ENCODE measurements at places on chromosomes 2 and 18.

GRCh38 chr2:55901941-55902340 lies 21.6 kb downstream of the EFEMP1 start:
- no peak for DNase-seq
- no peaks in the 10 kb centered on the region for H3K36me3 ChIP-seq
- H3K4me1 ChIP-seq: no peaks in the 10 kb centered on the region
- no peak overlapping the region for H3K4me3 ChIP-seq
- no peaks in the 10 kb centered on the region for H3K27me3 ChIP-seq

- H3K4me1 ChIP-seq: no peaks in the 10 kb centered on the region
- no peak overlapping the region for H3K4me3 ChIP-seq
- H3K27me3 ChIP-seq: no peaks in the 10 kb centered on the region
- no peak overlapping the region for H3K27ac ChIP-seq
- no peak for DNase-seq
Measured at GRCh38 chr2:107137706-107138105, 251.7 kb upstream of the ST6GAL2 start.

DNA sequence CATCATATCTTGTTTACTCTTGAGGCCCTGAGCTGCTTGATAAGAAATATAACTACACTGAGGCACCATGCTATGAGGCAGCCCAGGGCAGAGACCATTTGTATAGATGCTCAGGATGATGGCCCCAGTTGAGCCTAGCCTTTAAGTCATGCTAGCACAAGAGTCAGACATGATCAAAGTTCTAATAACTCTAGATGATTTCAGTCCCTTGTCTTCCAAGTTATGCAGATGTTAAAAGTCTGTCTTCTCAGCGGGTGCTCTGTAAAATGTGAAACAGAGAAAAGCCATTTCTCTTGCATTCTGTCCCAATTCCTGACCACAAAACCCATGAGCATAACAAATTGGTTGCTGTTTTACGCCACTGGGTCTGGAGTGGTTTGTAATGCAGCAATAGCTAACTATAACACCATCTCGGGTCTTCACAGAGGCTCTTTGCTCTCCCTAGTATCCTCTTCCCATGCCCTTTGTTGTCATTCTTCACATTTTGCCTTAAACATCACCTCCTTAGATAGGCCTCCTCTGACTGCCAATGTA lies 49.6 kb downstream of the NXPH2 start:
- H3K4me1 ChIP-seq: no peaks in the 10 kb centered on the region
- H3K27me3 ChIP-seq: no peaks in the 10 kb centered on the region
- no peaks in the 10 kb centered on the region for H3K36me3 ChIP-seq
- no peak overlapping the region for H3K4me3 ChIP-seq
- H3K27ac ChIP-seq: no peak overlapping the region

- no peaks in the 10 kb centered on the region for H3K36me3 ChIP-seq
- H3K27ac ChIP-seq: no peak overlapping the region
- H3K4me3 ChIP-seq: no peak overlapping the region
- no peaks in the 10 kb centered on the region for H3K27me3 ChIP-seq
- H3K4me1 ChIP-seq: peaks cover 7% of the 10 kb centered on the region
Measured at GRCh38 chr18:3177902-3178687, 41.7 kb downstream of the MYOM1 start.

- H3K27me3 ChIP-seq: no peaks in the 10 kb centered on the region
- no peaks in the 10 kb centered on the region for H3K36me3 ChIP-seq
Measured at GRCh38 chr18:57440331-57441070, 5.3 kb downstream of the ONECUT2 start.

DNA sequence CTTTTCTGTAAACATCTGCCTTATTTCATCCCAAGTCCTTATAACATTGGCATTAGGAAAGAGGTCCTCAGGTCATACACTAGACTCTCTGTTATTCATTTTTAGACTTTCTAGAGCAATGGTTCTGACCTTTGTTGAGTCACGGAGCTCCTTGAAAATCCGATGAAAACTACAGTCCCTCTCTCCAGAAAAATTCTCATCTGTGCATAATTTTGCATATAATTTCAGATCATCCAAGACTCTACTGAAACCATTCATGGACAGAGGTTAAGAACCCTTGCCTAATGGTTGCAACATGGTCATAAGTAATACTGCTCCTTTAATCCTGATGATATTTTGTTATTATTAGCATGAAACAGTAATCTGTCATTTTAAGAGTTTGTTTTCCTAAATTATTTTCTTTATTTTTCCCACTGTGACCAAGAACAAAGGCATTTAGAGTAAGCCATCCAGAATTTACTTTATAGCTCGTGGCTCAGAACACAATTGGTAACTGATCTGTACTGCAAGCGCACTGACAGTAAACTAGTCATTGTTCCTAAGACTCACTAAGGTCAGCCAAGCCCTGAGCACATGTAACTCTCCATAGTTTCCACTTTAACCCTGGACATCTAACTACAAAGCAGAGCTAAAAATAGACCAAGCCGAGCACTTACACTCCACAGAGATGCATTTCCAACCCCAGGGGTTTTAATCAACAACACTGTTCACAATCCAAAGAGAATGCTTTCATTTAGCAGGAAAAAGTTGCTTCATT lies 8.4 kb downstream of the MYOM1 start:
- no peak overlapping the region for H3K4me3 ChIP-seq
- H3K36me3 ChIP-seq: no peaks in the 10 kb centered on the region
- DNase-seq: no peak
- H3K27me3 ChIP-seq: no peaks in the 10 kb centered on the region
- H3K4me1 ChIP-seq: peaks cover 26% of the 10 kb centered on the region

DNA sequence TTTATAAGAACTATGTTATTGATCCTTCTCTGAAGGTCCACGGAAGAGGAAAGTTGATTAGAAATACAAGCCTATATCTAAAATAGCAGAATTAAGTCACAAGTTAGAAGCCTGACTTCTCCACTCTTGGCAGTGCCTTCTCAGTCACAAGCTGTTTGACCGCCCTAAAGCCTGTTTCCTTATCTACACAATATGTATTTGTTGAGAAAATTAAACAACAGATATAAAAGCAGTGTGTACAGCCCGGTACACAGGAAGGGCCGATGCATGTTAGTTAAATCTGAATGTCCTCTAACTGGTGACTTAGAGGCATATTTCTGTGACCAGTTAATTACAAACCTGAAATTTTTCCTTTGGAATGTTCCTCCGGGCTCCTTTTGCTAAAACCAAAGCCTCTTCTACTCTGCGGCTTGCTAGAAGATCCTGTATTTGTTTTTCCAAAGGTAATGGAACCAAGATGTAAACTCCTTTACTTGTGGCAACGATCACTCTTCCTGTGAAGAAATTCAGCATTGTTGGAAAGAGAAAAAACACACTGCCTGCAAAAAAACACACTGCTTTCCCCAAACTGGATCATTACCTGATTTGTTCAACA lies 33.4 kb downstream of the TGFBRAP1 start:
- H3K27me3 ChIP-seq: no peaks in the 10 kb centered on the region
- H3K27ac ChIP-seq: no peak overlapping the region
- H3K36me3 ChIP-seq: peaks cover 18% of the 10 kb centered on the region
- DNase-seq: no peak
- no peak overlapping the region for H3K4me3 ChIP-seq

GRCh38 chr2:218023636-218024035 lies 20.8 kb upstream of the TNS1 start:
- H3K27me3 ChIP-seq: no peaks in the 10 kb centered on the region
- no peak overlapping the region for H3K4me3 ChIP-seq
- no peaks in the 10 kb centered on the region for H3K36me3 ChIP-seq
- H3K27ac ChIP-seq: no peak overlapping the region
- H3K4me1 ChIP-seq: no peaks in the 10 kb centered on the region
- DNase-seq: no peak

- no peak overlapping the region for H3K4me3 ChIP-seq
- no peaks in the 10 kb centered on the region for H3K36me3 ChIP-seq
- H3K4me1 ChIP-seq: no peaks in the 10 kb centered on the region
- no peaks in the 10 kb centered on the region for H3K27me3 ChIP-seq
- no peak overlapping the region for H3K27ac ChIP-seq
- no peak for DNase-seq
Measured at GRCh38 chr2:191854382-191855372, 7.8 kb upstream of the CAVIN2 start.

DNA sequence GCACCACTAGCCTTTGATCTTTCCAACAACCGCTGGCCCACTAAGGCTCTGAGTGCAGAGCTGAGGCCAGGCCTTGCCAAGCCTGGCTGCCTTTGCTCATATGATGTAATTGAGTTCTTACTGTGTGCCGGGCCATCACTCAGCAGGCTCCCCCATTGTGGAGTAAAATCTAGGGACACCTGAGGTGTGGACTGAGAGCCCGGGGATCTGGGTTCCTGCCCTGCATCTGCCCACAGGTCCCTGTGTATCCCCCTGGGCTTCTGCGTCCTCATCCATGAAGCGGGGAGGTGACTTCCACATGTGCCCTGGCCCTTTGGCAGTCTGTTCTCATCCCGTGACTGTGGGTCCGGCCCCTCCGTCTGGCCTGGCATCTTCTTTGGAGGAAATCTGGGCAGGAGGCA lies 33.8 kb downstream of the GREB1 start:
- no peaks in the 10 kb centered on the region for H3K27me3 ChIP-seq
- no peaks in the 10 kb centered on the region for H3K36me3 ChIP-seq
- no peaks in the 10 kb centered on the region for H3K4me1 ChIP-seq
- DNase-seq: no peak
- no peak overlapping the region for H3K27ac ChIP-seq

DNA sequence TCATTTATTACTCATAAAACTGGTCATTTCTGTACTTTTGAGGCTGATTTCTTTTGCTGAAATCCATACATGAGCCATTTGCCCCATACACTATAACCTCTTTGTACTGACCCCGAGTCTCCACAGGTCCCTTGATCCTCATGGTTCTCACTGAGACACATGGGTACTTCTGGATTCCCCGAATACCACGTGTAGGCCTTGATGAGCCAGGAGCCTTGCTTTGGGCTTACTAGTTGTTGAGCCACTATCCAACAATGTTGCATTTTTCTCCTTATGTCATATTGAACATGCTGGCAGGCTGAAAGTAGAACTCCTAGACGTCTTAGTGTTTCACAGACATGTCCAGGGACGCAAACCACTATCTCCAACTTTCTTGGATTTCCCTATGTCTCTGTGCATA lies 2.4 kb upstream of the FBXO11 start:
- no peak overlapping the region for H3K4me3 ChIP-seq
- DNase-seq: no peak
- H3K27ac ChIP-seq: no peak overlapping the region
- no peaks in the 10 kb centered on the region for H3K27me3 ChIP-seq
- H3K36me3 ChIP-seq: no peaks in the 10 kb centered on the region
- H3K4me1 ChIP-seq: peaks cover 7% of the 10 kb centered on the region

DNA sequence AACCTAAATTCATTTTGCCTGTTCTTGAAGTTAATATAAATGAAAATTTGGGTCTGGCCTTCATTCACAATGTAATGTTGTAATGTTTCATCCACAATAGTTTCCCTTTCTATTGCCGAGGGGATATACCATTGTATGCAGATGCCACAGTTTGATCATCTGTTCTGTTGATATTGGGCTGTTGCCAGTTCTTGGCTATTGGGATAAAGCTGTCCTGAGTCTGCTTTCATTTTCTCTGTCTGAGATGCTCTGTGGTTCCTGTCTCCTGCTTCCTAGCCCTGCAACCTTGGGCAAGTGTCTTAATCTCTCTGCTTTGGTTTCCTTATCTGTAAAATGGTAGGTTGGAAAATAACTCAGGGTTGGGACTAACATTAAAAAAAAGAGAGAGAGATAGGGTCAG lies 25.2 kb downstream of the B3GNT2 start:
- no peaks in the 10 kb centered on the region for H3K27me3 ChIP-seq
- H3K4me3 ChIP-seq: no peak overlapping the region
- no peak overlapping the region for H3K27ac ChIP-seq
- no peaks in the 10 kb centered on the region for H3K4me1 ChIP-seq

GRCh38 chr2:207258263-207258991 lies 92.7 kb upstream of the KLF7 start:
- no peaks in the 10 kb centered on the region for H3K36me3 ChIP-seq
- no peak overlapping the region for H3K27ac ChIP-seq
- DNase-seq: no peak
- H3K27me3 ChIP-seq: no peaks in the 10 kb centered on the region
- H3K4me1 ChIP-seq: peaks cover 4% of the 10 kb centered on the region
- H3K4me3 ChIP-seq: no peak overlapping the region

DNA sequence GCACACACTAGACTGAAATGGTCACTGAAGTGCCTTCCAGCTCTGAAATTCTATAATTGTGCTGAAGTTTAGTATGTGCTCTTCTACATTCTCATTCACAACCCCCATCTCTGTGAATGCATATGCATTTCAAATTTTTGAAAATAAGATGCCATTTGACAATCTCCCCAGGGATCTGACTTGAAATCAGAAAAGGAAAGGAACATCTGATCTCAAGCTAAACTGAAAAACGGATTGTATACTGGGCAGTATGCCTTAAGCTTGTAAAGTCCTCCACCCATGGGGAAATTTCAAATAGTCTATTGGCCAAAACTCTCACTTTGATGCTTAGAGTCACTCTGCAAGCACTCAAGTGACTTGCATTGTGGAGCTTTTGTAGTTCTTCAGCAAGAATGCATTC lies 22.9 kb downstream of the FAP start:
- no peaks in the 10 kb centered on the region for H3K27me3 ChIP-seq
- H3K36me3 ChIP-seq: no peaks in the 10 kb centered on the region
- H3K27ac ChIP-seq: no peak overlapping the region

DNA sequence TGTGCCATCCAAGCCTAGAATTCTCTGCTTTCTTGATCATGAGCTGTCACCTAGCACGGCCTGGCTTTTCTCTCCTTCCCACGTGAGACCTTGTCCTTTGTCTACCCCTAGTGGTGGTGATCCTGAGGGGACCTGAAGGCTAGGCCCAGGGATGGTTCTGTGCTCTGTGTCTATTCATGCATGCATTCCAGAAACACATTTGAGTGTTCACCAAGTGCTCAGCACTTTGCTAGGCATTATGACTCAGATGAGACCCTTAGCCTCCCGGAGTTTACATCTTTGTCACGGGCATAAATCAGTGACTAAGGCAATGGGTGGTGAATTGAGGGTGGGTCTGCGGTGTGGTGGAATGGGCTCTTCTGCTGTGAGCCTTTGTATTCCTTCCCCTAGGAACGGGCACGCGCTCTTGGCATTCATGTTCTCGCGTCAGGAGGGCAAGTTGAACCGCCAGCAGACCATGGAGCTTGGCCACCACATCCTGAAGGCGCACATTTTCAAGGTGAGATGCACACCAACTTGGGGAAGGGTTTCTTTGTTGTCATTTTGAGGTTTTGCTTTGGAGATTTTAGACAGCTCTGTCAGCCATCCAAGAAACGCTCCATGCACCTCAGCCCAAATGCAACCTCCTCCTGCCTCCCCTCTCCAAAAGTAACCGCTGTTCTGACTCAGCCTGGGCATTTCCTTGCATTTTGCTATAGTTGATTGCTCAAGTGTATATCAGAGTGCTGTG lies 100.9 kb downstream of the WDSUB1 start:
- H3K36me3 ChIP-seq: no peaks in the 10 kb centered on the region
- no peak overlapping the region for H3K27ac ChIP-seq
- no peaks in the 10 kb centered on the region for H3K4me1 ChIP-seq
- peak; percentile 19 for DNase-seq
- H3K27me3 ChIP-seq: no peaks in the 10 kb centered on the region

GRCh38 chr2:85644909-85645308 lies 23.1 kb downstream of the SFTPB start:
- H3K4me1 ChIP-seq: no peaks in the 10 kb centered on the region
- no peak overlapping the region for H3K27ac ChIP-seq
- H3K27me3 ChIP-seq: no peaks in the 10 kb centered on the region
- no peak overlapping the region for H3K4me3 ChIP-seq

- H3K27ac ChIP-seq: no peak overlapping the region
- H3K4me3 ChIP-seq: no peak overlapping the region
- H3K27me3 ChIP-seq: no peaks in the 10 kb centered on the region
- no peaks in the 10 kb centered on the region for H3K4me1 ChIP-seq
- no peaks in the 10 kb centered on the region for H3K36me3 ChIP-seq
- DNase-seq: no peak
Measured at GRCh38 chr2:56519806-56520205, 336.0 kb downstream of the CCDC85A start.
